RPMI7951 (cell line): ENCODE measurements at places on chromosomes 11 and 22. TPM values are rescaled to one million over a fixed set of nuclear protein-coding genes. Genes with fewer than 3 reads are reported as not detected.

TRIM66 gene
- 2.2 and 3.1 TPM in 2 replicates for total RNA-seq

CHCHD10 gene
- 1.8 and 13.9 TPM in 2 replicates for total RNA-seq

OR6A2 gene
- 0.10 and 0.24 TPM in 2 replicates for total RNA-seq

SCGB1A1 gene
- total RNA-seq, result not detected in 2 replicates

PIK3C2A gene
- total RNA-seq, result 17.0 and 22.3 TPM in 2 replicates

HSPB2 gene
- not detected in 2 replicates for total RNA-seq

GRCh38 chr11:61104963-61105362 lies 2.7 kb downstream of the CD5 start:
- DNase-seq, result no peak

DNA sequence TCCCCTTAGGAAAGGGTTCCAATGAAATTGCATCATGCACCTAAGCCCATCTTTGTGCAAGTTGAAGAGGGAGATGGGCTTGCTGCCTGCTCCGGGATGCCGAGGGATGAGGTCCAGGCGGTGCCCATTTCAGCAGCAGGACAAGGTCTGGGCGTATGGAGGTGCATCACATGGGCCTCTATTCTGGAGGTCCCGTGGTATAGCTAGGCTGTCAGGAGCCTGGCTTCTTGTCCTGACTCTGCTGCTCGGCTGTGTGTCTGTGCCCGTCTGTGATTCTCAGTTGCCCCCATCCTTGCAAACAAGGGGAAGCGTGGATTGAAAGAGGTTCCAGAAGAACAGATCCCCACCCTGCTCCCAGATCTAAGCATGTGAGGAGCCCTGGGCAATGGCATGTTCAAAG lies 130.0 kb downstream of the OSBP2 start:
- no peak for DNase-seq

GRCh38 chr22:17907748-17908051 lies 116.7 kb downstream of the MICAL3 start:
- no peak for DNase-seq

- DNase-seq, result no peak
Measured at GRCh38 chr22:40757071-40757470, 62.1 kb downstream of the SLC25A17 start.

- DNase-seq, result no peak
Measured at GRCh38 chr11:7844986-7845385, 48.2 kb upstream of the OR5P2 start.

- peak; percentile 83 for DNase-seq
Measured at GRCh38 chr11:86244063-86244521, 461 bp upstream of the EED start.

- DNase-seq, result no peak
Measured at GRCh38 chr22:47122441-47123000, 360.1 kb downstream of the TBC1D22A start.

DNA sequence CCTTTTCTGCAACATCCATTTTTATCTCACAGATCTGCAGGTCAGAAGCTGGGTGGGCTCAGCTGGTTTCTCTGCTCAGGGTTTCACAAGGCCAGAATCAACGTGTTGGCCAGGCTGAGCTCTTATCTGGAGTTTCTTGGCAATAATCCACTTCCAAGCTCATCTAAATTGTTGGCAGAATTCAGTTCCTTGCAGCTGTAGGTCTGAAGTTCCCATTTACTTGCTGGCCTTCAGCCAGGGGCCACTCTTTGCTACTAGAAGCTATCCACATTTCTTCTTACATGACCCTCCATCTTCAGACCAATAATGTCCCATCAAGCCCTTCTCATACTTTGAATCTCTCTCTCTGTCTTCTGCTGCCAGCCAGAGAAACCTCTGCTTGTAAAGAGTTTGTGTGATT lies 103.5 kb downstream of the WNT11 start:
- DNase-seq, result peak; percentile 30

GRCh38 chr22:47605441-47605840 lies 843.0 kb downstream of the TBC1D22A start:
- no peak for DNase-seq

- DNase-seq, result no peak
Measured at GRCh38 chr11:66866511-66866986, 9.7 kb downstream of the LRFN4 start.

- DNase-seq, result no peak
Measured at GRCh38 chr22:32786027-32786418, 15.5 kb upstream of the TIMP3 start.

- DNase-seq, result no peak
Measured at GRCh38 chr11:14190992-14191778, 167.8 kb downstream of the RRAS2 start.
